NCI-H1694 (cell line): ENCODE measurements at places on chromosomes 2 and 18.

- DNase-seq, result no peak
Measured at GRCh38 chr2:118687698-118688097, 159.8 kb downstream of the EN1 start.

DNA sequence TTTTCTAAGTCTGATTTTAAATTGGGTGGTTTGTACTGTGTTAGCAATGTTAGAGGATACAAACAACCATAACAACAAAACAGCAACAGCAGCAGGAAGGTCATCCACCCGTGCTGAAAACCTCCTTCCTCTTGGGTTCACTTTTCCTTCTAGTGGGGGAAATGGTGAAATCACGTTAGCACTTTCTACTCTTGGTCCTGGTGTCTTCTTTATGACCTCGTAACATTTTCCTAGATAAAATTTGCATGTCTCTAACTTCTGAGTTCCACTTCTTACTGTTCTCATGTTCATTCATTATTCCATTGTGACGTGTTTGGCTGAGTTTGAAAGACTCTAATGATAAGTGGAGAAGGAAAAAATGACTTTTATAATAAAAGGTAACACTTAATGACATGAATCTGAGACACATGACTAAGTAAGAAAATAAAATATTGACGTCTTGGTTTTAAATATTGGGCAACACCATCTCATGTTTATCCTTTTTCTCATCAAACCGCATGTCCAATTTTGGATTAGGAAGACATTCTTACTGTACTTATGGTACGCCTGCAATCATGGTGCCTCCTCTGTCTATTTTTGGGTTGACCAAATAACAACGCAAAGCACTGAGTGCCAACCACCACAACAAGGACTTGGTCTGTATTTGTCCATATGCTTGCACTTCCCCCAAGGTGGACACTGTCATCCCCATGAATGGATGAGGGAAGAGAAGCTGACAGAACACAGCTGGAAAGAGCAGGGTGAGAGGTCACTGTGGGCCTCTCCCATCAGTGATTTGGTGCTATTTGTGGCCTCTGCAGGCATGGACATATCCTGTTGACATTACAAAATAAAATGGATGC lies 25.7 kb upstream of the IL1R1 start:
- DNase-seq, result no peak

DNA sequence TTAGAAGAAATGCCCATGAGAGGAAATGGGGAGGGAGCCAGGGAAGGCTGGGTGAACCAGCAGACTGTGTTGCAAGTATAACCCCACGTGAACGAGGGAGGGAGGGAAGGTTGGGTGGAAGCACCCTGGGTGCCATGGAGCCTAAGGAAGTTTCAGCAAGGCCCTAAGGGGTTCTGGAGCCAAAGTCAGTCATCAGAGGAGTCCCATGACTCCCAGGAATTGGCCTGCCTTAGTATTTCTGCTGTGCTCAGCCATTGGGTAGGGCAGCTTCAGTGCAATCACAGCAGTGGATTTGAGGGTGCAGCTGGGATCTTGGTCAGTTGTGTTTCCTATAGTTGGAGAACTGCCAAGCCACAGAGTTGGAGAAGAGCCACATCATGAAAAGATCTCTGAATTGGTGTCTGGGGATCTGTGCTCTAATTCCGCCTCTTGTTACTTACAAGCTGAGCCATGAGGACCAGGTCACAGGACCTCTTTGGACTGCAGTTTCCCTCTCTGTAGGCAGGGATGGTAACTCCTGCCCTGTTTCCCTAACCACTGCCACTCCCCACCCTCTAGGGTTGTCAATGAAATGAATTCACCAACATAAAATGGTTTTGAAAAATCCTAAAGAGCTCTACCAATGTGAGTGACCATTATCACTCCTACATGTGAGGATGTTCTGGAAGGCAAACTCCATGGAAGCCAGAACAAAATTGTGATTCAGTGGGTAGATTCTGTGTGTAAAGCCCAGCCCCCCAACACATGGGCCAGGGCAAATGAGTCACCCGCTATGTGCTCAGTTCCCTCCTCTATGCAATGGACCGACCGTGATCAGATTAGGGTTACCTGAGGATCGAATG lies 108.9 kb downstream of the CLIP4 start:
- DNase-seq, result no peak

- DNase-seq, result no peak
Measured at GRCh38 chr2:108588070-108588668, 53.9 kb downstream of the LIMS1 start.
